ENCODE measurements at places on chromosomes 4 and X.
A peak's percentile ranks its signal among the peaks of the same experiment; 100 is the strongest.

DNA sequence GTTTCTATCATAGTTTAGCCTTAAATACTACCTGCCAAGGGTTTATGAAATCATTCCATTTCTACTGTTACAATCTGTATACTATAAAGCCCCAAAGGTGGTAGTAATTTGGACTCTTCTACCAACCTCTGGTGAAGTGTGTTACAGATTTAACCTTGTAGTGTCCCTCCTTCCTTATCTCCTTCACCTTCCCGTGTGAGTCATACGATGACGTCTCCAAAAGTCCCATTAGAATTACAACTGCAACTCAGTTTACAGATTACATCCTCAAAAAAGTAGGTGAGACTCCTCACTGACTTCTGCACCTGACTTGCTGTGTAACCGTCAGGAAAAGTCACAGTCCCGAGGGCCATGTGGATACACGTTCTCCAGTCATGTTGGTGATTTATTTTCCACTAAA is 219.0 kb downstream of the DCTD start:
- no peak for DNase-seq

DNA sequence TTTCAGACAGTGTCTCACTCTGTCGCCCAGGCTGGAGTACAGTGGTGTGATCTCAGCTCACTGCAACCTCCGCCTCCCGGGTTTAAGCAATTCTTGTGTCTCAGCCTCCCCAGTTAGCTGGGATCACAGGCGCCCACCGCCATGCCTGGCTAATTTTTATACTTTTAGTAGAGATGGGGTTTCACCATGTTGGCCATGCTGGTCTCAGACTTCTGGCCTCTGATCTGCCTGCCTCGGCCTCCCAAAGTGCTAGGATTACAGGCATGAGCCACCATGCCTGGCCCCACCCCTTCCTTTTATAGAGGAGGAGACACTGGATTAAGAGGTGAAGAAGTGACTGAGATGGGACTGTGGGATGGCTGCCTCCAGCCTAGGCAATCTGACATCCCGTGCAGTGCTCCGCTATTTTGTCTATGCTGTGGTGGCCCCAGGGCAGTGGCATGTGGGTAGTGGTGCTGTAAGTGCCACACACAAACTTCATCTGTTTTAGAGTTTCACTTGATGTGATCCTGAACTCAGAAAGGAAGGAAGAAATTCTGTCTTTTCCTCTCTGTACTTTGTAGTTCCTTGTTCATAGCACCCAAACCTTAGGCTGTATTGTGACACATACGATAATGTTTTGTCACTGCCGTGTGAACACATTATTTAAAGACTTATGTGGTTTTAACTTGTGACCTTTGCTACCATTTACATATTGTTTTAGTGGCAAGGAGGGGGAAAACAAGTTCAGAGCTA is 48.9 kb downstream of the FNIP2 start:
- DNase-seq = no peak

- no peak for DNase-seq
Measured at GRCh38 chr4:113757486-113757885, 4.1 kb downstream of the CAMK2D start.

DNA sequence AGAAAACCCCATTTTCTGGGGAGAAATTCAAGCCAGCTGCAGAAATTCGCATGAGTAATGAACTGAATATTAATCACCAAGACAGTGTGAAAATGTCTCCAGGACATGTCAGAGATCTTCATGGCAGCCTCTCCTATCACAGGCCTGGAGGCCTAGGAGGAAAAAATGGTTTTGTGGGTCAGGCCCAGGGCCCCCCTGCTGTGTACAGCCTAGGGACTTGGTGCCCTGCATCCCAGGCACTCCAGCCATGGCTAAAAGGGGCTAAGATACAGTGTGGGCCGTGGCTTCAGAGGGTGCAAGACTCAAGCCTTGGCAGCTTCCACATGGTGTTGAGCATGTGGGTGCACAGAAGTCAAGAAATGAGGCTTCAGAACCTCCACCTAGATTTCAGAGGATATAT is 185.9 kb upstream of the GATB start:
- no peak for DNase-seq

DNA sequence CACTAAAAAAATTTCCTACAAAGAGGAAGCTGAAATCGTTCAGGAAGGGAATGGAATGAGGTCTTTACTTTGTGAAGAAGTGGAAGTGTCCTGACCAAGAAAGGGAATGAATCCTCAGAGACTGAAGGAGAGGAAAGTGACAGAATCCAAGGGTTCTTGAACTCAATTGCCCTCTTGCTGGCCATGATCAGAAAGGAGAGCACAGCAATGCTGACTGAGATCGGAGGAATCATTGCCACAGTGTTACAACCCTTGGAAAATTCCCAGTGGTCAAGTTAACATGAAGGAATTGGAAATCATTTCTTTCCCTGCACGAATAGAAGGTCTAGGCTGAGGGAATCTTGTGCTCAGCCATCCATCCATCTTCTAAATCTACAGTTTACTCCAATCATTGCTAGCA is 190.0 kb upstream of the NEIL3 start:
- no peak for DNase-seq

- no peak for DNase-seq
Measured at GRCh38 chr4:123784626-123785025, 388.0 kb downstream of the SPRY1 start.

- DNase-seq = no peak
Measured at GRCh38 chr4:139735381-139736273, 70.0 kb downstream of the MGST2 start.

- no peak for DNase-seq
Measured at GRCh38 chr4:8141935-8142334, 16.7 kb downstream of the ABLIM2 start.

GRCh38 chr4:84792366-84793301 is 173.9 kb downstream of the WDFY3 start:
- no peak for DNase-seq

- DNase-seq = peak; percentile 65
Measured at GRCh38 chr4:27048429-27049238, 188.0 kb downstream of the STIM2 start.

GRCh38 chr4:65999518-65999871 is 329.2 kb upstream of the EPHA5 start:
- DNase-seq = no peak

DNA sequence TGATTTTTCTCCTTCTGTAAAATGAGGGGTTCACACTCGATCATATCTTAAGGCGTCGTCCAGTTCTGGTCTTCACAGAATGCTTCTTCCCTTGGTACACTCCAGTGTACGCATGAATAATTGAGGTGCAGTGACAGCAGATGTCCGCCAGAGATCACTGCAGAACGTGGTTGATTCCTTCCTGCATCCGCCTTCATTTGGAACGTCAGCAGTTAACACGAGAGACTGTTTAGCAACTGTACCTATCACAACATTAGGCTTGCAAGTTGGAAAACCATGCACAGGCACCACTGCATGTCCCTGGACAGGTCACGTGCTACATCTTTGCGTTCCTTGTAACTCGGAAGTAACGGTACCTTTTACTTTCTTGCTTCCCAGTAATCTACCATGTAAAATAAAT is 66.0 kb upstream of the GEMIN8 start:
- DNase-seq = no peak

DNA sequence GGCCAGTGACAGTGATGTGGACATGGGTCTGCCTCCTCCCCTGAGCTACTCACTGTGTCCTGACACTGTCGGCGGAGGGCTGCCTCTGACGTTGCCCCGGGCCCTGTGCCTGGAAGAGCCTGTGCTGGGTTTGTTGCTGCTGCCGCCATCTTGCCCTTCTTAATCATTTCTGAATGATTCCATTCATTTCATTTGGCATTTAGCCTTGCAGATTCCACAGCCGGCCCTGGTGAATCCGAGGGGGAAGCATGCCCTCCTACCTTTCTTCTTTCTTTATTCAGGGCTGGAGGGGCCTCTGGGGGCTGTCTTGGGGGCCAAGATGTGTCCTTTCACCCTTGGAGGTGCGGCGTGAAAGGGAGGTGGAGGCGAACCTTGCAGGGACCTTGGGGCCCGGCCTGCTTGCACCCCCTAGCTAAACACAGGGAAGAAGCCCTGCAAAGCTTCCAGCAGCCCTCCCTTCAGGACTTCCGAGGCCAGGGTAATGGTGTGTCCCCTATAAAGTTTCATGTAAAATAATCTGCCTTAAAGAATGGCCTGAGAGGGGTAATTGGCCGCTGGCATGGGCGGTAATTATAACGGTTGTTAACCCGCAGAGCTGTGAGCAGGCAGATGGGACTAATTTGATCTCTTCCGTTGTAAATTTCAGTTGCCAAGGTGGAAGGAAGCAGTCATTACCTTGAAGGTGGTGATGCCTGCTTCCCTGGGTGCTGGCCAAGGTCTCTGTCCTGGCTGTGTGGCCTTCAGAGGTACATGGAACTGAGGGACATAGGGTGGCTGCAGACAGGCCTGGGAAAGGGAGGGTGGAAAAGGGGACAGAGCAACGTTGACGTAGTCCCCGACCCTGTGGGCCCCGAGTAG is 92.3 kb downstream of the PSAPL1 start:
- DNase-seq = no peak

- DNase-seq = peak; percentile 12
Measured at GRCh38 chrX:12978205-12979025, 3.5 kb downstream of the TMSB4X start.

- DNase-seq = no peak
Measured at GRCh38 chr4:123555807-123556273, 159.2 kb downstream of the SPRY1 start.
